ENCODE measurements at places on chromosomes 6 and 20.

DNA sequence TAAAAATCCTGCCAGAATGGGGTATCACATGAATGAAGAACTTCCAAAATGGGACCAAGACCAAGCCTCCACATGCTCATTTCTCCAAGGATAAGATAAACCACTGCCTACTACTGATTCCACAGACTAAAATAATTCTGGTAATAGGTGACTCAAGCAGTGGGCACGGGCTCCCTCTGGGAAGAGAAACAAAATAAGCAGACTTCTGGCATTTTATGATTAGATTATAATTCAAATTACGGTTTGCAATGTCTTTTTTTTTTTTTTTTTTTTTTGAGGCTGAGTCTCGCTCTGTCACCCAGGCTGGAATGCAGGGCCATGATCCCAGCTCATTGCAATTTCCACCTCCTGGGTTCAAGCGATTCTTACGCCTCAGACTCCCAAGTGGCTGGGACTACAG, 16.0 kb downstream of the UQCC1 start:
- no peak for DNase-seq

GRCh38 chr6:134772671-134773360, 177.1 kb downstream of the ALDH8A1 start:
- no peak for DNase-seq

GRCh38 chr20:44464514-44464913, 11.2 kb upstream of the TTPAL start:
- DNase-seq: no peak

DNA sequence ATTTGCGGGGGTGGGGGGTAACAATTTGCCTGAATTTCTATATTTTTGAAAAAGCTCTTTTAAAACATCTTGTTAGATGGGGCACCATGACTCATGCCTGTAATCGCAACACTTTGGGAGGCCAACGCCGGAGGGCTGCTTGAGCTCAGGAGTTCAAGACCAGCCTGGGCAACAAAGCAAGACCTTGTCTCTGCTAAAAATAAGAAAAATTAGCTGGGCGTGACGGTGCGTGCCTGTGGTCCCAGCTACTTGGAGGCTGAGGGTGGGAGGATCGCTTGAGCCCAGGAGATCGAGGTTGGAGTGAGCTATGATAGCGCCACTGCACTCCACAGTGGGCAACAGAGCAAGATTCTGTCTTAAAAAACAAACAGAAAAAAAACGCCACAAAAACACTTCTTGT, 41.5 kb upstream of the TIAM2 start:
- DNase-seq: no peak

DNA sequence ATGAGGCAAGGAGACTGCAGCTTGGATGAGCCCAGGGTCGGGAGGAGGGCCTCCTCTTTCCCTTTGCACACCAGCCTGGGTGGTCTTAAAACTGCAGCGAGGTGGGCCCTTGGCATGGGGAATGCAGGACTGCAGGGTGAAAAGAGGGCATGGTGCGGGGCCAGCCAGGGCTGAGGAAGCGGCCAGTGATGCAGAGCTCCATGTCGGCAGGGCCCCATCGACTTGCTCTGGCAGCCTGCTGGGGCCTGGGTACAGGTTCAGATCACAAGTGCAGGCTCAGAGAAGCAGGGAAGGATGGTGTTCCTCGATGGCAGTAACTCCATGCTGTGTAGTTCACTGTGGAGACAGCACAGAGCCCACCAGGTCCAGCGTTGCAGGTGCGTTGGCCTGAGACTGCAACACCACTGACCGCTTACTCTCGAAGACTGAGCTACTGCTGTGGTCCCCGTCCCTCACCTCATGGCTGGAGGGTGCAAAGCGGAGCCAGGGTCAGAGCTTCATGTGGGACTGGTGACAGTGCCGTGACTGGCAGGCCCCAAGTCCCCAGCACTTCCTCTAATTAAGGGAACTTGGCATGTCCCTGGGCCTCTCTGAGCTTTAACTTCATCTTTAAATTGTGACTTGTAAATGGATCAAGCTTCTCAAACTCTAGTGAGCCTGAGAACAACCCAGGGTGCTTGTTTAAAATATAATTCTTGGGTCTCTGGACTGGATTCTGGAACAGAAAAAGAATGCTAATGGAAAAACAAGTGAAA, 223.2 kb downstream of the SYNDIG1 start:
- no peak for DNase-seq

All from progenitor cell of endocrine pancreas (in vitro differentiated cells).